ENCODE measurements at places on chromosomes 1 and 21.

DNA sequence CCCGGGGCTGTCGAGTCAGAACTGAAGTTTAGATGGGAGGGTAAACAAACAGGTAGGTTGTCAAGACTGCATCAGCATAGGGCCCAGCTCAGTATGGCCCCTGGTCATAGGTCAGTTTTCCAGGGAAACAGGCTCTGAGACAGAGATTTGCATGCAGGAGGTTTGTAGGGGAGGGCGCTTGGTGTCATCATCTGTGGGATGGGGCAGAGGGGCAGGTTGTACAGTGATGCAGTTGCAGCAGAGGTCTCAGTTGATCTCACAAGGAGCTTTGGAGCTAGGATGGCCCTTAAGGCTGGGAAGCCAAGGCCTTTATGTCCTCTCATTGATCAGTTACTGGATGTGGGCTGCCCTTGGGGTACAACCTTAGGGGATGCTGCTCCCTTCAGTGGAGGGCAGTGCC, 38.5 kb upstream of the KCNA10 start:
- no peak for DNase-seq

DNA sequence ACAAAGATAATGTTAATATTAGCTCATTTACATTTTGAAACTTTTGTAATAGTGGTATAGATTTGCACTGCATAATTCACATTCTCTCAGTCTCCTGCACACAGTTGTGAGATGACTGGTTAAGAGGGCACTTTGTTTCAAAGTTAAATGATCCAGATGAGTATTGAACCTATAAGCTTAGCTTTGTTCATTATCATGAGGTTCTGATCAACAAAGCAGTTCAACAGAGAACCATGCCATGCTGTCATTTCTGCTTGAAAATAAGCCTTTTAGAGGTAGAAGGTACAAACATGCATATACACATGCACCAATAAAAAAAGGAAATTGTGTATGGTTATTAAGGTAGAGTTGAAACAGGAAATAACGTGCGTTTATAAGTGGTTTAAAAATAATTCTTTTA, 4.8 kb downstream of the RAP1A start:
- DNase-seq = no peak

DNA sequence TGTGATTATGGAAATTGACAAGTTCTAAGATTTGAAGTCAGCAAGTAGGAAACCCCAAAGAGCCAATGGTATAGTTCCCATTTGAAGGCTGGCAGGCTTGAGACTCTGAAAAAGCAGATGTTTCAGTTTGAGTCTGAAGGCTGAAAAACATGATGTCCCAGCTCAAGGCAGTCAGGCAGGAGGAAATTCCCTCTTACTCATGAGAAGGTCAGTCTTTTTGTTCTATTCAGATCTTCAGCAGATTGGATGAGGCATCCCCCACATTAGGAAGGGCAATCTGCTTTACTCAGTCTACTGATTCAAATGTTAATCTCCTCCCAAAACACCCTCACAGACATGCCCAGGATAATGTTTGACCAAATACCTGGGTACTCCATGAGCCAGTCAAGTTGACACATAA, 372.5 kb upstream of the ST6GALNAC5 start:
- no peak for DNase-seq

DNA sequence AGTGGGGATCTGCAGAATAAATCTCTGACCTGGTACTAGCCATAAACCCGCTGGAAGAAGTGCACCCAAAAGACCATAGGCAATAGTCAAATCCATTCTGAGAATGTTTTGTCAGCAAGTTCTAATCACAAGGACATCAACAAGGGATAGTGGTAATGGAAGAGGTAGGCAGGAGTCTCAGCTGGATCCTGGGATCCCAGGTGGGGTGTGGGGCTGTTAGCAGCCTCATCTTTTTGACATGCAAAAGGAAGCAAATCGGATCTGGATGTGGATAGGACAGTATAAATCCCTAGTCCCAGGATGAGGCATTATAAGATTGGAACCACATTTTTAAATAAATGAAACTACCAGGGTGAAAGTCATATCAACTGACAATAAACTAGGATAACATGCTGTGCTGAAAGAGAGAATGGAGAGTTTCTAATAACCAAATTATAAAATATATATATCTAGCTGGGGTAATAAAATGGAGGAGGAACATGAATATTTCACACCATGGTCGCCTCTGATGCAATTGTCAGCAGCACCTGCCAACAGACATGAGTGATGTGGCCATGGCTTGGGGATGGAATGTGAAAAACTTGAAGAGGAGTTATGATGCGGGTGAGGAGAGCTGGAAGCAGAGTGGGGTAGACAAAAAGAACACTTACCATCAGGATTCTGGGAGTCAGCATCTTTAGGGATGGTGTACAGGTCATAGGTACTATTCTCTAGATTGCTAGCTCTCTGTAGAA, 23.7 kb upstream of the PEX19 start:
- peak; percentile 59 for DNase-seq
